ENCODE measurements at places on chromosomes 5 and 9. TPM values are rescaled to one million over a fixed set of nuclear protein-coding genes. Genes with fewer than 3 reads are reported as not detected.

- H3K4me3 ChIP-seq: peak within 1 kb of the TSS; percentile 63
- peaks cover 4% of the 10 kb centered on the region for H3K4me1 ChIP-seq
- peak; percentile 90 for DNase-seq
Observed at GRCh38 chr5:180209137-180209581, at the start of gene RASGEF1C. Gene RASGEF1C (minus strand): TSS chr5:180209211. CDS start chr5:180138052, 71,159 bp downstream.

GRCh38 chr5:165673499-165673898 lies 2168.1 kb downstream of the MAT2B start:
- H3K4me3 ChIP-seq: no peak overlapping the region
- no peaks in the 10 kb centered on the region for H3K27me3 ChIP-seq
- H3K4me1 ChIP-seq: no peaks in the 10 kb centered on the region
- no peak for DNase-seq
- no peak overlapping the region for H3K27ac ChIP-seq

GRCh38 chr9:91782708-91783214 lies 167.3 kb downstream of the ROR2 start:
- H3K4me1 ChIP-seq: peaks cover 38% of the 10 kb centered on the region
- H3K27me3 ChIP-seq: no peaks in the 10 kb centered on the region
- H3K36me3 ChIP-seq: peaks cover 13% of the 10 kb centered on the region
- DNase-seq: peak; percentile 27
- no peak overlapping the region for H3K27ac ChIP-seq
- H3K4me3 ChIP-seq: no peak overlapping the region

DNA sequence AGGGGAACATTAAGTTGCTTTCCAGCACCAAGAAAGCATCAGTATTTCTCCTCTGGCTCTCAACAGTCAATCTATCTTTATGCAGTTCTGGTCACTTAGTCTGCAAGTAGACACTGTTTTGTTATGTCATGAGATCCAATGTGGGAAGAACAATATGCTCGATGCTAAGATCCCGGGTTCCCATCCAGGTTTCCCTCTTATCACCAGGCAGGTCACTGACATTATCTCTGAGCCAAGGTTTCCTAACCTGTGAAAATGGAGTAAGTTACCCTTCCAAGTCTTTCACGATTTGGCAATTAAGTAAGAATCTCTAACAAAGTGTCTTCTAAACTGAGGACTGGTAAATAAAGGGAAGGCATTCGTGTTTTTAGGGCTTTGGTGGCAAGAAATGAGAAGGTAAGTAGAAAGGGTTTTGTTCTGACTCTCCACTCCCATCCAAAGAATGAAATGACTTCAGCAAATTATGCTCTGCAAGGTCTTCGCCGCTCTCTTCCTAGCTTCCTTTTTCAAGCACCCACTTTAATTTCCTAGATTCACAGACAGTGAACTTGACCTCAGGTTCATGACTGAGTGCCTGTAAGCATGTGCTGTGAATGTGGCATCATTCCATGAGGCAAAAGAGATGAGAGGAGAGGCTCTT lies 86.4 kb downstream of the DCP2 start:
- no peaks in the 10 kb centered on the region for H3K27me3 ChIP-seq
- no peak overlapping the region for H3K27ac ChIP-seq
- H3K36me3 ChIP-seq: peaks cover 19% of the 10 kb centered on the region
- H3K4me3 ChIP-seq: no peak overlapping the region

GRCh38 chr5:112329419-112330090 lies 89.5 kb downstream of the EPB41L4A start:
- no peak overlapping the region for H3K27ac ChIP-seq
- no peak for DNase-seq
- H3K4me3 ChIP-seq: no peak overlapping the region
- no peaks in the 10 kb centered on the region for H3K27me3 ChIP-seq
- no peaks in the 10 kb centered on the region for H3K36me3 ChIP-seq

GRCh38 chr5:64958757-64959391 lies 190.1 kb downstream of the CWC27 start:
- H3K4me3 ChIP-seq: no peak overlapping the region
- no peak overlapping the region for H3K27ac ChIP-seq
- peaks cover 12% of the 10 kb centered on the region for H3K36me3 ChIP-seq
- H3K4me1 ChIP-seq: no peaks in the 10 kb centered on the region

- no peak overlapping the region for H3K27ac ChIP-seq
- H3K4me3 ChIP-seq: no peak overlapping the region
- H3K27me3 ChIP-seq: no peaks in the 10 kb centered on the region
- no peak for DNase-seq
- no peaks in the 10 kb centered on the region for H3K4me1 ChIP-seq
Observed at GRCh38 chr5:60916646-60917045, 28.2 kb downstream of the ERCC8 start.

GRCh38 chr5:69368458-69369339 lies 621 bp downstream of the AK6 start:
- H3K4me3 ChIP-seq: peak overlapping the region; percentile 95
- peaks cover 9% of the 10 kb centered on the region for H3K36me3 ChIP-seq
- peaks cover 30% of the 10 kb centered on the region for H3K4me1 ChIP-seq
- H3K27me3 ChIP-seq: no peaks in the 10 kb centered on the region
- H3K27ac ChIP-seq: peak overlapping the region; percentile 97

DNA sequence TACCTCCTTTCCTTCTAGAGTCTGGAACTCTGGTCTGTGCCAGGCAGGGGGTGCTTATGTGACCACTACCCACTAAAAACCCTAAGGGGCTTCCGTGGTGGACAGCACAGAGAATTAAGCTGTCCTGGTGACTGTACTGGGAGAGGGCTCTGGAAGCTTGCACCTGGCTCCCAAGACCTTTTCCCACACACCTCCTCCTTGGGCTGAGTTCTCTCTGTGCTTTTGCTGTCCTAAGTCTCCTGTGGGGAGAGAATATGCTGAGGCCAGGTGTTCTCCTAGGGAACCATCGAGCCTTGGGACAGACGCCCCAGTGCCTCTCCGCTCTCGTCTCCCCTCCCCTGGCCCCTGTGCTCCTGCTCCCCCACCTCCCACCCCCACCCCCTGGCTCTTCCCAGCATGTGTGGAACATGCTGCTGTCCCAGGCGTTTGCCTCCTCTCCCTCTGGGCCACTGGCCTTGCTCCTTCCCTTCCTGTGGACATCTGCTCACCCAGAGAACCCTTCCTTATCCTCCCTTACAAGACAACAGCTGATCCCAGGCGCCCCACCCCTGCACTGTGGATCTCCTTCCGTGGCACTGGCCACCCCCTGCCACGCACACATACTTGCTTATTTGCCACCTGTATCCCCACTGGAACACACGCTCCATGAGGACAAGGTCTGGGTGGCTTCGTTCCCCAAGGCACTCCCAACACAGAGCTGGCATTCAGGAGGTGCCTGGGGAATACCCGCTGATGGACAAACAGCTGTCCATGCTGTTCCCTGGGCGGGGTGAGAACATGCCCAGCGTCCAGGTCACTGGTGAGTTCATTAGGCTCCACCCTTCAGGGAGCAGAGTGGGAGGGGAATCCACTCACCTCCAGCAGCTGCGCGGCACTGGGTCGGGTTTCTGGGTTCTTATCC lies 83.0 kb downstream of the STK10 start:
- peaks cover 80% of the 10 kb centered on the region for H3K4me1 ChIP-seq
- no peak for DNase-seq
- H3K27me3 ChIP-seq: no peaks in the 10 kb centered on the region
- peaks cover 18% of the 10 kb centered on the region for H3K36me3 ChIP-seq

OR2V1 gene
- not detected for total RNA-seq

MEIKIN gene
- total RNA-seq: not detected

MEGF9 gene
- total RNA-seq: 21.9 TPM

FAM221B gene
- not detected for total RNA-seq

Data from osteocyte (in vitro differentiated cells).